NCI-H1436 treated with DMSO at 0.1 percent for 48 hours (cell line): ENCODE measurements at places on chromosomes 12 and 14.

GRCh38 chr12:89210277-89210676, 142.0 kb downstream of the DUSP6 start:
- no peak for DNase-seq

- DNase-seq = no peak
Measured at GRCh38 chr12:68904351-68904962, 28.5 kb downstream of the CPM start.

DNA sequence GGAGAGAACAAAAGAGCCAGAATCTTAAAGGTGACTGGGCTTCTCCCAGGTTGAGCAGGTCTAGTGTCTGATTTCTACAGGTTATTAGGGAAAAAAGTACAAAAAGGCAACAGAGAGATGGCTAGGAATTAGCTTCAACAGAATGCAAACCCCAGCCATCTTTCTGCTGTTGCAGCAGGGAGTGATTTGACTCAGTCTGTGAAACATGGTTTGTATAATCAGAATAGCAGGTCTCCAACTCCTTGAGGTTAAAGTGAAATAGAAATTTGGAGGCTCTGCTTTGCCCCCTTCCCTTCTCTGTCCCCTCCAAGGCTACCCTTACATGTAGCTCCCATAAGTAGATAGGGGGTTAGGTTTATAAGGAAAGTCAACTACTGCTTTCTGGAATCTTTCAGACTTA, 105.8 kb downstream of the AKAP6 start:
- DNase-seq = no peak

DNA sequence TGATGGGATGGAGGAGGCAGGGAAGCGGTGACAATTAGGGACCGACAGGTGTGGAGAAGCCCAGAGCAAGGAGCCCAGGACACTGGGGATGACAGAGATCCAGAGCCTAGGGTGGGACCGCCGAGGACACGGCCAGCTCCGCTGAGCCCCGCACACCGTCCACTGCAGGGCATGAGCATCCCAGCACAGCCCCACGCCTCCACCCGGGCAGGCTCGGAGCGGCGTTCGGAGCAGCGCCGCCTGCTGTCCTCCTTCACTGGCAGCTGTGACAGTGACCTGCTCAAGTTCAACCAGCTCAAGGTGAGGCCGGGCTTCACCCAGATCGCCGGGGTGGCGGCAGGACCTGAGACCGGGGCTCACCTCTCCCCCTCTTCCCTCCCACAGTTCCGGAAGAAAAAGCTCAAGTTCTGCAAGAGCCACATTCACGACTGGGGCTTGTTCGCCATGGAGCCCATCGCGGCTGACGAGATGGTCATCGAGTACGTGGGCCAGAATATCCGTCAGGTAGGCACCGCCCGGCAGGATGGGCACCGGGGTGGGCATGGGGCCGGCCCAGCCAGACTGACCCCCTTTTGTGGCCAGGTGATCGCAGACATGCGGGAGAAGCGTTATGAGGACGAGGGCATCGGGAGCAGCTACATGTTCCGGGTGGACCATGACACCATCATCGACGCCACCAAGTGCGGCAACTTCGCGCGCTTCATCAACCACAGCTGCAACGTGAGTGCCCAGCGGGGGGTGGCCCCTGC, 23.7 kb downstream of the SETD1B start:
- no peak for DNase-seq

- no peak for DNase-seq
Measured at GRCh38 chr14:21264025-21264801, 5.0 kb downstream of the HNRNPC start.

DNA sequence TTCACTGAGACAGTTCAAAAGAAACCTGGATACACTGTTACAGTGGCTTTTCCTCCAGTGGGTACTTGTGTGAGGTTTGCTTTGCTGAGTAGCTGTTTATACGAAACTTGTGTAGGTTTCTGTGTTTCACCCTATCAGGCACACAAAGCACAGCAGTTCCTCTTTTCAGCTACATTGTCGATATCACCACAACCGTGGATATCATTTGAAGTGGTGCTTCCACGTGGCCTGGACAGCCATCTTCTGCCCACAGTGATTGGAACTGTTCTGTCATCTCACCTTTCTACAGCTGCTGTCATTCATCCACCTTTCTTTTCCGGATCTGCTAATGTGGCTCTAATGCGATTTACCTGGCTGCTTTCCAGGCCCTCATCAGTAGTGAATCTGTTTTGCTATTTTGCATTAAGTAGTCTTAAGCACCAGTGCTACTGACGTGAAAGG, 368.8 kb downstream of the SYT1 start:
- DNase-seq = peak; percentile 95

- DNase-seq = no peak
Measured at GRCh38 chr14:73339846-73340595, 102.7 kb downstream of the PAPLN start.

DNA sequence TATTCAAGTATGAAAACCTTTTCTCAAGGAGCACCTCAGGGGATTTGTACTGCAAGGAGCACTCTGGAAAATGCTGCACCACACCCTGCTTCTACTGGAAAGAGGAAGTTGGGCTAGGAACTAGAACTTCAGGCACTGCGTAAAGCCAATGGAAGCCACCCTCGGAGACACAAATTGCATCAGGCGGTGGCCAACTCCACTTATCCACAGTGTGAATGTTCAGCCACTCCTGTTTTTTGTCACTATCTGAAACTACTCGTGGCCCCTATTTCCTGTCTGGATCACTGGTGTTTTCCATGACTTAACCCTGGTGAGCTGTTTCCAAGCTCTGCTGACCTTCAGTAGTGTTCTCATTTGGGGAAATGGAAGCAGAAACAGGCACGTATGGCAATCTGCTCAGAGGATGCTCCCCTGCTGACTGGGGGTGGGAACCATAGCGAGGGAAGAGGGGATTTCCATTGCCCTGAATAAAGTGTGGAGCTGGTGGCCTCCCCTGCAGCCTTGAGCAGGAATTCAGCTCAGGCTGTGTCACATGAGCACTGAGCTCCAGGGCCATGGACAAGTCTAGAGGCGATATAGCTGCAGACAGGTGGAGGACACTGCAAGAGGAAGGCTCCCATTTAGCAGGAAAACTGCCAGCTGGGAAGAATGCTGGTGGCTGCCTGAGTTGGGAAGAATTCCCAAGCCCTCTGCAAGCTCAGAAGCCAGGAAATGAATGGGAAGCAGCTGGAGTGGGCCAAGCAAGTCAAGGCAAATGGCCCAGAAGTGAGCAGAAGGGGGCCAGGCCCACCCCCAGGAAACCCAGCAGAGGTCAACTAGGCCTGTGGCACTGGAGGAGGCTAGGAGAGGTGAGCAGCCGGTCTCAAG, 50.5 kb upstream of the RAP1B start:
- no peak for DNase-seq

DNA sequence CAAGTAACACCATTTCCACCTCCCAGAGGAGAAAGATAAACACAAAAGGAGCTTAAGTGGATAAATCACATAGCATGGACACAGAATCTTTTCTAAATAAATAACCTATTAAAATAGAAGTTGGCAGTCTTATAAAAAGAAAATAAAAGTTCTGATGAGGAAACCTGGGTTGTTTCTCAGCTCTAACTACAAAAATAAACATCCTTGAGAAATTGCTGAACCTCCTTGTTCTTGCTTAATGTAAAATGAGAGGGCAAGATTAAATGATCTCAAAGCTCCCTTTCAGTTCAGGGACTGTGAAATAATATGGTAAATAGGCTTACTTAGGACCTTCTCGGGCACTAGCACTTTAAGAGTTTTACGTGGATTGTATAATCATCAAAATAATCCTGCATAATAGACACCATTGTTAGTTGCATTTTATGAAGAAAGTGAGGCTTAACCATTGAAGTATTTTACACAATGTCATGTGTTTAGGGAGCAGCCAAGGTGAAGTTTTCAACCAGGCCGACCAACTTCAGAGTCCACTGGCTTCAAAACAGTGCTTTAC, 214.0 kb upstream of the NOVA1 start:
- DNase-seq = no peak

DNA sequence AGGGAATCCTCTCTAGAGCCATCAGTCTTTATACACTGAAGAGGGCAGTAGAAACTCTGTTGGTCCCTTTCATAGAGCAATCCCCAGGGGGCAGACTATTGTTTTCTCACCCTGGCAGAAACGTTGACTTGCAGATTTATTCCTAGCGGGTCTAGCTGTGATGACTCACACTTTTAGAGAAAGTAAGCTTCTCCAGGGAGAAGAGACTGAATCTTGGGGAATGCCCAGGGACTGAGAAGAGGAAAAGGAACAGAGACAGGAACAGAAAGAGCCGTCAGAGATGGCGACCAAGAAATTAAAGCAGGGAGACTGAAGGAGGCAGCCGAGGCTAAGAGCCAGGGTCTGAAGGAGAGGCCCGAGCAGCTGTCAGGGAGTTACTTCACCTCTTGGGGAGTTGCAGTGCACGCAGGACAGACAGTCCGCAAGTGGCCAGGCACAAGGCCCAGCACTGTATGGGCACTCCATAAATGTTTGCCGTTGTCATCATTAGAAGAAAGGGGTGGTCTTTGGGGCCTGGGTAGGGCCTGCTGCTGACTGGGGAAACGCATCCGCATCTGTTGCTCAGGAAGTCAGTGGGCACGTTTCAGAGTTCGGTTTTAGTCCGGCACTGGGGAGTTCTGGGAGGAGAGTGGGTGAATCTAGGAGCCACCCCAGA, 13.0 kb downstream of the PLEKHG6 start:
- no peak for DNase-seq

- DNase-seq = no peak
Measured at GRCh38 chr14:77190977-77191376, 9.4 kb downstream of the TMEM63C start.

DNA sequence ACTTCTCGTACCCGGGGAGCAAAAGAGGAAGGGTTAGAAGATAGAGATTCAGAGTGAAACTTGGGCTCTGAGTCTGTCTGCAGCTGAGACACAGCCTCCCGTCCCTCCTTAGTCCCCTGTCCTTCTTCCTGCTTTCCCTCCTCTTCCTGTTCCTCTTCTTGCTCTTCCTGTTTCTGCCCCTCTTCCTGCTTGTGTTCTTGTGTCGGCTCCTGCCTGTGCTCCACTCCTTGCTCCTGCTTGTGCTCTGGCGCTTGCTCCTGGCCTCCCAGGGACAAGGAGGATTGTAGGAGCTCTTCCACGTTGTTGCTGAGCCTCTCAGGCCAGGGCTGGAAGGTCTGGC, 3.0 kb downstream of the ACRBP start:
- no peak for DNase-seq

DNA sequence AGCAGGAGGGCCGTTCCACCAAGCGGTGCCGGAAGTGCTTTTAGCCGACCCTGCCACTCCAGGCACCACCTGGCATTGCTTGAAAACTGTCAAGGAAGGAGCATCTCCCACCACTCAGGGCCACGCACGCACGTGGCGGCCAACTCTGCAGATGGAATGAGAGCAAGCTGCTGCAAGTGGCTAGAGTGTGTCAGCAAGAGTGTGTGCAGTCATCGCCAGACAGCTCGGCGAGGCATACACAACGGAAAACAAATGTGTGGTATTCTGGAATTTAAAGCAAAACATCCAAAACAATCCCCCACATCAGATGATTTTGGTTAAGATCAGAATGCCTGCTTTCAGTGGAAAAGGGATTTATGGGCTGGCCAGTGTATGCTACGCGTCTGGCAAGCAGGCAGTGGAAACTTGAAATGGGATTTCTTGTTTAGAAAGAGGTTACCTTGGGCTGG, 11.2 kb downstream of the CD9 start:
- no peak for DNase-seq

GRCh38 chr14:31122098-31122611, 85.4 kb downstream of the HECTD1 start:
- no peak for DNase-seq

DNA sequence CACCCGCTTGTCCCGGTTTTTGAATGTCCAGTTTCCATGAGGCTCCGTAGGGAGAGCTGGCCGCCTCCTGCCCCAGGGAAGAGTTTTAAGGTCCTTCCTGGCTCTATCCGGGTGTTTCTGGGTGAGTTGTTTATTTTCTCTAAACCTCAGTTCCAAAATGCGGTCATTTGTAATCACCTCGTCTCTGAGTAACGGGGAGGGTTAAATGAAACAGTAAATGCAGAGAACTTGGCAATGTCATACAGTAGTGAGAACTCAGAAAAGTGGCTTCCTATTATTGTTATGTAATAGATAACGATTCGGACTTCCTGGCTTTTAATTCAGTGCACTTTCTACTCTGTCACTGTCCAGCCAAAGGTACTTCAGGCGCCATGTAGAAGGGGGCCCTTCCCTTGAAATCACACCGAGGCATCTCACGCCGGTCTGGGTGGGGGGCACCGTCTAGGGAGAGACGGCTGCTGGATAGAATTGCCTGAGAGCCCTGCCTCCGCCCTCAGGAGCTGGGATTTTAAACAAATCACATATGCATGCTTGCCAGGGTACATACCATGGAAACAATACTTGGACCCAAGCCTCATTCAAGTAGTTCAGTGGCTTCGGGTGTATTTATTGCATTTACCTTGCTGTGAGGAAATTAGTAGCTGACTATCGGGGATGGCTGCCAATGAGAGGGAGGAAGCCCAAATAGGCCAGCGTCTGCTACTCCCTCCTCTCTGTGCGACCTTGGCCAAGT, 26.4 kb downstream of the NOS1 start:
- DNase-seq = no peak

- peak; percentile 22 for DNase-seq
Measured at GRCh38 chr14:95290871-95291431, 28.8 kb downstream of the CLMN start.

DNA sequence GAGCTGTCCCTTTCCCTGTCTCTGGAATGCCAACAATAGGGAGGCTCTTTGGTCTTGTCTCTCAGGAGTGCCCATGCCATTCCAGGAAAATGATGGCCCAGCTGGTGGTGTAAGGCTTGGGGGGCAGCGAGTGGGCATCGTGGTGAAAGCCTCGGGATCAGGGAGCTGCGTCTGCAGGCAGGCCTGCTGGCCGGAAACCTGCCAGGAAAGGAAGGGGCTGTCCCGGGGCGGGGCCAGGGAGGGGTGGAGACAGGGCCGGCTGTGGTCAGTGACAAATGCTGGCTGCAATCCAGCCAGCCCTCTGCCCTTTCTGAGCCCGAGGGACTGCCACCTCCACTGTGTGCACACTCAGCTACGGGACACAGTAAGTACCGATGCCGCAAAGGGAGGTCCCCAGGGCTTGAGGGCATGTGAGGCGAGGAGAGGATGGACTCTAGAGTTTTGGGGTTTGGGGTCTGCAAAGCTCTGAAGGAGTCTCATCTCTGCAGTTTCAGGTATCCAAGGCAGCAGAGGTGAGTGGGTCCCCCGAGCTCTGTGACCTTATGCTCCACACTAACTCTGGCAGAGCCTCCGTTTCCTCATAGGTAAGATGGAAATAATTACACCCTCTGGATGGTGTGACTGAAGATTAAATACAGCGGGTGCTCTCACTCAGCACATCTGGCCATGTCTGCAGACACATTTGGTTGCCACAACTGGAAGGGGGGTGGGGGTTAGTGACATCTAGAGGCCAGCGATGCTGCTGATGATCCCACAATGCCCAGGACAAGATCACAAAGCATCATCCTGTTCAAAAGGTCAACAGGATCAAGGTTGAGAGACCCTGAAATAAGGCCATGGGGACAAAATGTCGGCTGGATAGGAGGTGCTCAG, at the start of gene SERPINA5:
SERPINA5 (plus strand) TSS at position 300 of the 873 bp plus-strand sequence. CDS start 5,937 bp downstream, outside the sequence.
- DNase-seq = no peak

DNA sequence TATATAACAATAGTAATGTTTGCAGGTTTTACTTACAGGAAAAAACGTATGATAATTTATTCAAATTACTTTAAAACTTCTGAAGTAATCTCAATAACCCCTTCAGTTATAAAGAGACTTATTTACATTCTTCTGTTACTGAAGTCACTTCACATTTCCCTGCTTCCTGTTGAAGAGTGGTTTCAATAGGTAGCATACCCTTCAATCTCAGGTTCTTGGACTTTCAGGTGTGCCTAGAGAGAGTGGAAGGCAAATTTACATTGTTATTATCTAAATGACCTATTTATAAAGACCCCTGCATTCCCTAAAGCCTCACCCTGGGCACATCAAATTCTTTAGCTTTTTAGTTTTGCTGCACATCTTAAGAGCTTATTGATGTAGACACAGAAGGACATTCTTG, 137.6 kb upstream of the AEBP2 start:
- no peak for DNase-seq
